Suppressor macrophage treated with lipopolysaccharide for 4 hours (primary cell): ENCODE measurements at places on chromosomes 11 and 22.

DNA sequence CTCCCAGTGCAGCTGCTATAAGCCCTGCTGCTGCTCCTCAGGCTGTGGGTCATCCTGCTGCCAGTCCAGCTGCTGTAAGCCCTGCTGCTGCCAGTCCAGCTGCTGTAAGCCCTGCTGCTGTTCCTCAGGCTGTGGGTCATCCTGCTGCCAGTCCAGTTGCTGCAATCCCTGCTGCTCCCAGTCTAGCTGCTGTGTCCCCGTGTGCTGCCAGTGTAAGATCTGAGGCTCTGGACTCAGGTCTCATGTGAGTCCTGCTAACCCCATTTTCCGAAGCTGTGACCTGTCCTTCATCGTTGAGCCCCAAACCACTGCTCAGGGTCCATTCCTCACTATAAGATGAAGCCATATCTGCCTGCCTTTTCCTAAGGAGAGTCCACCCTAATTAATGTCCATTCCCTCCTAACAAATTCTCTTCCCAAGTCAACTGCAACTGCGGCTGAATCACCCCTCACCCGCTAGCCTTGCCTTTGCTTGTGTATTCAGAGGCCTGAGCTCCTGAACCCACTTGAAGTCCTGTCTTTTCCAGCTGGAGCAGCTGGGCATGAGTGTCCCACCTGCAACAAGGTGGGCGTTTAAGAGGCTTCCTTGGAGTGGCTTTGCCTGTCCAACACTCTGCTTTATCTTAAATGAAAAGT, 626 bp downstream of the KRTAP5-7 start:
- DNase-seq = no peak

DNA sequence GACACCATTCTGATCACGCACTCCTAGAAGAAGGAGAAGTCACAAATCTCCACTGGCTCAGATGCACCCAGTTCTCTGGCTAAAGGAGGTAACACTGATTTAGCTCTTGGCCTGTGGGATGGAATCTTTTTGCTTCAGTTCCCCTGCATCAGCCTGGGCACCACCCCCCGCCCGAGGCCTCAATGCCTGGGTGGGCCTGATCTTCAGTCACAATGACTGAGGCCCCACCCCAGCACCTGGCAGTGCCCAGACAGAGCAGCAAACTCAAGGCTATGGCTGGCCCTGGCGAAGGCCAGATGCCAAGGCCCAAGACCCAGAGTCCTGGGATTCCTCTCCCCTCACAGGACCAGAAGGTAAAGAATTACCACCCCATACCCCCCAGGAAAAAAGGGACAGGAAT, 5.0 kb downstream of the CYB561A3 start:
- DNase-seq = no peak

GRCh38 chr22:48144318-48144717, 1381.9 kb downstream of the TBC1D22A start:
- no peak for DNase-seq

DNA sequence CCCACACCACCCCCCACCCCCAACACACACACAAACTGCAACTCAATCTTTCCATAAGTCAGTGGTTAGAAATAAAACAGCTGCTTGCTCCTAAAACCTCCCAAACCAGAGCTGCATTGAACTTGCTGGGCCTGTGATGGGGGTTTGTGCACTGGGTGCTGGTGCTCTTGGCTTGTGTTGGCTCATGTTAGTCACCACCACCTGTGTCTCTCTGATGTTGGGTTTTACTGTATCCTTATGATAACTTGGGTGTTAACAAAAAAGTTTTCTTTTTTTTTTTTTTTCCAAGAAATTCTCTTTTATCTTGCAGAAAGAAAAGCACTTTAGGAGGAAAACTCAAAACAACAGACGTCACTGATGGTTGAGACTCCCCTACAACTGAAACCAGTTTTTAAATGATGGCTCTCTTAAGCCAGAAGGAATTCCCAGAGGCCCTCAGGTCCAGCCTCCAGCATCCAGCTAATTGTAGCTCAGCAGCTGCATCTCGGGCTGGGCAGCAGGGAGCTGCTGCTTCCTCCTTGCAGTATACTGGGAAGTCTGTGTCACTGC, 79.9 kb upstream of the DRD2 start:
- no peak for DNase-seq

GRCh38 chr11:67016550-67016949, 6.4 kb upstream of the SYT12 start:
- no peak for DNase-seq

DNA sequence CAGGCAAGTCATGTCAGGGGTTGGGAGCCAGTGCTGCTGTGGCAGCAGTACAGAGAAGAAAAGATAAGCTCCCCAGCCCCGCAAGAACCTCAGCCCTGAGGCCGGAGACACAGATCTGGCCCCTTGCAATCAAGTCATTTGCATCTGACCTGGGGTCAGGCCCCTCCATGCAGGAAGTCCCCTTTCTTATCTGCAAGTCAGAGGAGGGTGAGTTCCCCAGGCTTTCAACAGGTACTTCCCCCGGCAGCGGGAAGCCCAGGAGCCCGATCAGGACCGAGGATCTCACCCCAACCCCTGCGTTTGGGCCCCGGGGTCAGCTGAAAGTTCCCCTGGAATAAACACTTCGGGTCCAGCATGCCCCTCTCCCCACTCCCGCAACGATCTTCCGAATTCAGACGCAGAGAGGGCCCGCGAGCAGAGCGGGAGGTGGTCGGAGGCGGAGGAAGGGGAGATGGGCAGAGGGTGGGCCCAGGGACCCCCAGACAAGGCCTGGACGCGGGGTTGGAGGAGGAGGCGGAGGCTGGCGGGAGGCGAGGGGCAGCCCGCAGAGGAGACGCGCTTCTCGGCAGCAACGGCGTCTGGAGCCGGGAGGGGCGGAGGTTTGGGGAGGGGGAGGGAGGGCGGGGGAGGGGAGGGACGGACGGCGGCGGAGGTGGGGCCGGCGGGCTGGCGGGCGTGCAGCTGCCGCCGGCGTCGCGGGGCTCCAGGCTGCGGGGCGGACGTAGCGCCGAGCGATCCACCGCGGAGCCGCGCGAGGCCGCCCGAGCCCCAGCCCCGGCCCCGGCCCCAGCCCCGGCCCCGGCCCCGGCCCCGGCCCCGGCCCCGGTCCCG, at the start of gene TSPAN18:
Gene TSPAN18 (plus strand): TSS at position 680 of the 831 bp plus-strand sequence. CDS start 179,455 bp downstream, outside the sequence.
- no peak for DNase-seq

- DNase-seq = no peak
Measured at GRCh38 chr11:79421820-79422219, 19.0 kb downstream of the TENM4 start.

DNA sequence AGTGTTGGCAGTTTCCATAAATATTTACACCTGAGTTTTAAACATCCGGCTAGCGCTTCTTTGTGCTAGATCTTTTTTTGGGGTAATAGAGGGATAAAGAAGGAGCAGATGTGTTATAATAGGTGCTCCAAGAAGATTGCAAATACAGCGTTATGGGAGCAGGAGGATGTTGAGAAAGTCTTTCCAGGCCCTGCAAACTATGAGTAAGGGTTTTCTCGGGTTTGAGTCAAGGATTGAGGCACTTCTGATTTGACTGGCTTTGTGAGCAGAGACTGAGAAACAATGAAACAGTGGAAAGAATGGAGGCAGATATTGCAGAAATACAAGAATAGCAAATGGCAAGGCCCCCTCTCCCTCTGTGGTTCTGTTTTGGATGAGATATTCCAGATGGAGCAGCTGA, 155.0 kb upstream of the TIMP3 start:
- no peak for DNase-seq

DNA sequence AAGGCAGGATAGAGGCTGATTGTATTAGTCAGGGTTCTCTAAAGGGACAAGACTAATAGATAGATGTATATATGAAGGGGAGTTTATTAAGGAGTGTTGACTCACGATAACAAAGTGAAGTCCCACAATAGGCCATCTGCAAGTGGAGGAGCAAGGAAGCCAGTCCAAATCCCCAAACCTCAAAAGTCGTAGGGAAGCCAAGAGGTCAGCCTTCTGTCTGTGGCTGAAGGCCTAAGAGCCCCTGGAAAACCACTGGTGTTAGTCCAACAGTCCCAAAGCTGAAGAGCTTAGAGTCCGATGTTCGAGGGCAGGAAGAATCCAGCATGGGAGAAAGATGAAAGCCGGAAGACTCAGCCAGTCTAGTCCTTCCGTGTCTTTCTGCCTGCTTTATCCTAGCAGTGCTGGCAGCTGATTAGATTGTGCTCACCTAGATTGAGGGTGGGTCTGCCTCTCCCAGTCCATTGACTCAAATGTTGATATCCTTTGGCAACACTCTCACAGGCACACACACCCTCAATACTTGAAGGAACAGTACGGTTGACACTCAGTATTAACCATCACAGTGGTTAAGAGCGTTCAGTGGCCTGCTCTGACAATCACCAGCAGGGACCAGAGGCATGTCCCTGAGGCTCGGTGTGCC, 135.6 kb downstream of the CSNK2A3 start:
- no peak for DNase-seq

DNA sequence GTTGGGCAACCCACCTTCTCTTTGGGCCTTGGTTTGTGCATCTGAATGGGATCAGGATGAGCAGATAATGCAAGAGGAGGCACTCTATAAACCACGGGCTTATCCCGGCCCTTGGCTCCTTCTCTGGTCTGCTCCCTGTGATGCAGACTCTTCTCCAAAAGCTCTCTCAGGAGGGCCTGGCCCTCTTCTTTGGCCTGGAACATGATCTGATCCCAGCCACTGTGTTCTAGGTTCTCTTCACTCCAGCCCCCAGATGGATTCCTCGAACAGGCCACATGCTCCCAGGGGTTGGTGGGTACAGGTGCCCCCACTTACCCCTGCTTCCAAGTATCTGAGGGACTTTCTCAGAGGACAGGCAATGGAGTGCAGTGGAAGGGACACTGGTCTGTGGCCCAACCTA, 8.7 kb upstream of the UCP3 start:
- no peak for DNase-seq

GRCh38 chr11:119194811-119195440, 9.7 kb downstream of the NHERF4 start:
- peak; percentile 21 for DNase-seq

DNA sequence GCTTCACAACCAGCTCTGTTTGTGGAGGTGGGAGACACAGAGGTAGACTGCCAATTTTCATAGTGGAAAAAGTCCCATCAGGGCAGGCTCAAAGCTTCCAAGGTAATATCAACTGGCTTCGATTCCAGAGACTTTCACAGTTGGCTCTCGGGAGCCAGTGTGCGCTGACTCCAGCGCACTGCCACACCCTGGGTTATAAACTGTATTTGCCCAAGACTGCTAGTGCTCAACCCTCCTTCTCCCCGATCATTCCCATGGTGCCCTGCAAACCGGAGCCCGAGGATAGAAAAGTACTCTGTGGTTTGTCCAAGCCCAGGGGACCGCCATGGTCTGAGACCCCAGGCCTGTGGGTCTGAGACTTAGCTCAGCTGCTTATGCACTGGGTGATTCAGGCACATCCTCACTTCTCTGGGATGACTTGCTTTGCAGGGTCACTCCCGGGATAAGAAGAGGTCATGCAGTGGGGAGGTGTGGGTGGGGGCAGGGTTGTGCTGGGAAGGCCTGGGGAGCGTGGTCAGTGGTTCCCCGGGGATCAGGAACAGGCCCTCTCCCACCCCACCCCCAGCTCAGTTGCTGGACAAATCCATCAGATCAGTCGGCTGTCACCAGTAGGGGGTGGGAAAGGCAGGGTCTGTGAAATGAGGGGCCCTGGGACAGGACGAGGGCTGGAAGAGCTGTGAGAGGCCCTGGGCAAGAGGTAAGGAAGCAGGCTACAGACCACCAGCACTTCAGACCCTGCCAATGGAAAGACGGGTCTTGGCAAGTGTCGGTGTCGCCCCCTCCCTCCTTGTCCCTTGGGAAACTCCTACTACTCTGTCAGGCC, 26.7 kb upstream of the PICK1 start:
- DNase-seq = no peak

GRCh38 chr11:66867425-66868040, 10.7 kb downstream of the LRFN4 start:
- no peak for DNase-seq

DNA sequence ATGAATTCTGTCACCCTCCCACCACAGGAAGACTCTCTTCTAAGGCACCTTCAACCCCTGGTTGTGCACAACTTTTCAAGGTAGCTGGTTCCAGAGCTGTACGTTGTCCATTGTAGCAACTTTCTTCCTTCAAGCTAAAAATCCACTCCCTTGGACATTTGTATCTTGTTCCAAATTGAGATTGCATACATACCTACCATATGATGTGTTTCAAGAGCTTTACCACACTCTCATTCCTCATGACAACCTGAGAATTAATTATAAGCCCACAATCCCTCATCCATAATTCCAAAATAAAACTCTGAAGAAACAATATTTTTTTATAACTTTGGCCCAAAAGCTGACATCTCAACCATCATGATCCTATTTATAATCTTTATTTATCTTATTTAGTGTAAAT, 3.0 kb downstream of the OR52W1 start:
- DNase-seq = no peak

- DNase-seq = peak; percentile 80
Measured at GRCh38 chr11:45105233-45105983, 41.0 kb upstream of the PRDM11 start.

- DNase-seq = no peak
Measured at GRCh38 chr11:17906436-17906835, 106.4 kb downstream of the SERGEF start.

GRCh38 chr22:35838855-35839576, 121.3 kb downstream of the APOL5 start:
- DNase-seq = peak; percentile 43

- no peak for DNase-seq
Measured at GRCh38 chr11:44221992-44222391, 87.9 kb downstream of the ALX4 start.

GRCh38 chr11:121950160-121950559, 165.9 kb downstream of the BLID start:
- no peak for DNase-seq

GRCh38 chr22:22882033-22882717, 5.4 kb upstream of the IGLL5 start:
- peak; percentile 82 for DNase-seq

- DNase-seq = no peak
Measured at GRCh38 chr11:45603946-45604682, 61.3 kb downstream of the CHST1 start.

GRCh38 chr22:25690798-25691197, 51.2 kb upstream of the MYO18B start:
- no peak for DNase-seq

DNA sequence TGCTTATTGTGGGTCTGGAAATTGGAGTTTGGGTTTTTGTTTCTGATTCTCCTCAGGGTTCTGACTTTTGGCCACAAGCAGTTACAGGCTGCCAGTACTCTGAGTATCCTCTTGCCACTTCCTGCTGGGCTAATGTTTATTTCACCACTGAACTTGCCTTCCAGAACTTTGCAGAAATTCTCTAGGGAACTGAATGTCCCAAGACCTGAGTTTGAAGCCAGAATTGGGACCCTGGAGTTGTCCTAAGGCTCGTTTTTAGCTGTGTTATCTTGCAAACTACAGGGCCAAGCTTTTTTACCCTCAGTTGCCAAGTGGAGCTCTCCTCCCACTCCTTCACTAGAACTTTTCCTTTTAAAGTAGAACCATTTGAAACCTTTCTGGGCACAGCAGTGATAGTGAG, 89.9 kb downstream of the FAT3 start:
- DNase-seq = no peak

GRCh38 chr22:44383064-44383575, 70.4 kb upstream of the SHISAL1 start:
- no peak for DNase-seq

DNA sequence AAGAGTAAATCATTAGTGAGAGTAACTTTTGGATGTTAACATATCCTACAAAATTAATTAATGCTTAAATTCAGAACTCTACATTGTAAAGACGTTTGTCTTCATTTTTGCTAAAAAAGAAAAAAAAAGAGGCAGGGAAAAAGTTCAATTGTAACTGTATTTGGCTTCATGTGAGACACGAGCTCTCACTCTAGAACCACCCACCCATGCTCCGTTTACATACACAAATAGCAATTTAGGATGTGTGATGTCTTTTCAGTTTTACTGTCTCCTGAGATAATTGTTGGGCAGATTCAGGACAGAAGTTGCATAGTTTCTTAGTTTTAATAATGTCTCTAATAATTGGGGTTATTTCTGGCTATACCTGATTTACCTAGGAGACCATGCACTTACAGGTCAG, 248.6 kb downstream of the AASDHPPT start:
- no peak for DNase-seq
